ENCODE measurements at places on chromosomes 4 and X.

GRCh38 chrX:1667566-1667965 lies 52.7 kb downstream of the ASMT start:
- no peak for DNase-seq

DNA sequence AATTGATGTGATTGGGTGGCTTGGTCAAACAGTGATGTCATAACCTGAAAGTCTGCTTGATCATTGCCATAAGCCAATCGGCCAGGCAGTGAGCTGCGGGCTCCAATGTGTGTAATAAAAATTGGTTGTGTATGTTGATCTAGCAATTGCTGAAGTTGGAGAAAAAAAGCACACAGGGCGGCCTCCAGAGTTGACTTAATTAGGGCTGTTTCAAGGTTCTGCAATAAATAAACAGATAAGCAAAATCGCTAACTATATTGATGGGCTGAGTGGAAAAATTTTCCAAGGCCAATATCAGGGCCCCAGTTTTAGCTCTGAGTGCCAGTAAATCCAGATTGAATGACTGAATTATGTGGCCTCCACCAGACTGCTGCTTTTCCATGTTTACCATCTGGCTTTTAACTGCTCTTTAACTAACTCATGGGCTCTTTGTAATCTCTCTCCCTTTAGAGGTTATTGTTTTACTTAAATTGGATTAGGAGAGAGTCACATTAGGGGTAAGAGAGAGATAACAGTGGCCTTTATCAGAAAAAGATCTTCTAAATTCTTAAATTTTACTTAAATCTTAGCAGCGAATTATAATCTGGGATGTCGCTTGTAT lies 160.6 kb upstream of the WDFY3 start:
- no peak for DNase-seq

GRCh38 chr4:171588764-171589163 lies 224.4 kb upstream of the GALNTL6 start:
- no peak for DNase-seq

- DNase-seq = no peak
These were observed 37.6 kb downstream of the PGRMC2 start for GRCh38 chr4:128249787-128250668.

GRCh38 chr4:93780080-93780479 lies 48.5 kb upstream of the ATOH1 start:
- no peak for DNase-seq

DNA sequence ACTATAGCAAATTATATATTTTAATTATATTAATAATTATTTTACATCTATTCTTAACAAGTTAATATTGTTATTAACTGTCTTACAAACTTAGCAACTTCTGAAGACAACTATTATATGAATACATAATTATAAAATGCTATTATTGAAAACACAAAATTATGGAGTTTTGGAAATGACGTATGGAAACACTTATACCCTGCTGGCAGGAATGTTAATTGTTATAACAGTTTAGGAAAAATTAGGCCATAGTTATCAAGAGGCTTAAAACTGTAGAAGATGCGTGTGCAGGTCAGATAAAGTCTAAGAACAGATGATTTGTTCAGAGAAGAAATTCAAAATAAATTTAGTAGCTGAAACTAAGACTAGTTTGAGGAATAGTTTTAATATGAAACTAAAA lies 211.7 kb downstream of the FAT4 start:
- no peak for DNase-seq

- no peak for DNase-seq
These were observed 187.5 kb upstream of the ANKRD50 start for GRCh38 chr4:124899997-124900396.

DNA sequence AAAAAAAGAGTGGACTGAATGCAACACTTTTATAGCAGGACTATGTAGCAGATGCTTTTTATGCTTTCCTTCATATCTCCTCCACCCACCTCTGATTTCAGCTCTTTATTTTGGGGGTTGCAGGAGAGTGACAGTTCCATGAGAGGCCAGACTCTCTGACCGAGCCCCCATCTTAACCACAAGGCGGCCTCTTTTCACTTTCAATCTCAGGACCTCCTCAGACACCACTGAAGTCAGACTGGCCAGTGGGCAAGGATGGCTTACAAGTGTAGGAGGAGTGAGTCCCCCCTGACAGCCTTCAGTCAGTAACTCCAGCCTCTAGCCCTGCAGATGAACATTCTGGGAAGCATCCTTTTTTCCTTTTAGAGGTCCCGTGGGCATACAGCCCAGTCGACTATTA lies 140.8 kb downstream of the FRAS1 start:
- no peak for DNase-seq

DNA sequence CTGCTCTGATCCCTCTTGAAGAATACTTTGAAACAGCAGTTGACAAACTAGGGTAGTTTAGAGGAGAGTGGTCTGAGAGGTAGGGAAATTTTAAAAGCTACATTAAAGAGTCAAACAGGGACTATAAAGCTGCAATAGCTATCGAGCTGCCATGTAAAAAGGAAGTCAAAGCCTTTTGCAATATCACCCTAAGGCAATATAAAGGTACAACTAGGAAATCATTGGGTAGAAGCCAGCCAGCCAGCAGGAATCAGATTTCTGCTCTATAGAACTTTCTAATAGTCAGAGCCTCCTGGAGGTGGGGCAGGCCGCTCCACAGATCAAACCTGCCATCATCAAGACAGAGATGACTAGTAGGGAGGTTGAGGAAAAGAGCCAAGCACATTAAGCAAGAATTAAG lies 15.2 kb upstream of the PHOX2B start:
- DNase-seq = no peak

DNA sequence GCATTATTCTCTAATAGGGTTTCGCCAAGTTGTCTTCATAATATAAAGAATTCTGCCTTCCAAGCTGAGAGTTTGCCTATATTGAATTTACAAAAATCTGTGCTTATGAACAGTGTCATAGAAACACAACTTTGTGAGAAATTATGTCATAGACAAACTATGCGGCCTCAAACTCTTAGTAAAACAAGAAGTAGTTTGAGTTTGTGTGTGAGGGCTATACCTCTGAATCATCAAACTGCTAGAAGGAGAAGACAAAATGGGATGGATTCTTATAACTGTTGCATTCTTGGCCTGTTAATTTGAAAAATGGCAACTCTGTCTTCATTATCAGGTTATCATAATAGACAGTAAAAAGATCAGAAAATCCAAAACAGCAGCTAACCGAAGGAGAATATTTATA lies 46.1 kb upstream of the NAP1L5 start:
- no peak for DNase-seq

GRCh38 chr4:115119804-115120352 lies 6.5 kb upstream of the NDST4 start:
- no peak for DNase-seq

DNA sequence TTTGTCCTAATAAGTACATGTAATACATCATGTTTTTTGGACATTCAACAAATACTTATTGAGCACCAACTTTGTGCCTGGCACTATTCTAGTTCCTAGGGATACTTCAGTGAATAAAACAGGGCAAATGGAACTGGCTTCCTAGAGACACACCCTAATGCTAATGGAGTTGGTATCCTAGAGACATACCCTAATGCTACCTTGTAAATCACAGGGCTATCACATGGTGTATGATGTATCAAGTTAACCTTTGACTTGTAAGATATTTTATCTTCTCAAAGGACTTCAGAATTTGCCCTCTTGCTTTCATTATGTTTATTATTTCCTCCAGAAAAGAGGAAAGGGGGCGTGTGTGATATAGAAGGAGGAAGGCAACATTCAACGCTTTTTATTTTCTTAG lies 10.1 kb downstream of the GK start:
- DNase-seq = no peak

- DNase-seq = no peak
These were observed 40.7 kb upstream of the MBTPS2 start for GRCh38 chrX:21798677-21799219.

- no peak for DNase-seq
These were observed 25.5 kb downstream of the FAM120C start for GRCh38 chrX:54157561-54157960.

DNA sequence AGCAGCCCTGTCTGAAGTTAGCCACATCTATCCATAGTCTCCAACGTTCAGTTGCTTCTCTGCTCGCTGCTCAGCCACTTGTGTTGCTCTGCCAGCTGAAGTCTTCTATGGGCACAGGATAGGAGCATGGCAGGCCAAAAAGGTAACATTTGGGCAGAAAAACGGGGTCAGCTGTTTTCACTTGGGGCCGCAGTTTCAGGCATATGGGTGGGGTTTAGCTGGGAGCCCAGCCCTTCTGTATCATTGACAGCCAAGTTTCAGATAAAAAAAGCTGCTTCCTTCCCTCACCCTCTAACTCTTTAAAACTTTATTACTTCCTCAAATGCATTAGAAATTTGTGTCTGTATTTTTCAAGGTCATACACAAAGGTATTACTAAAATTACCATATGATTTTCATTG lies 18.4 kb upstream of the MANBA start:
- no peak for DNase-seq

GRCh38 chrX:45750639-45751038 lies 550.0 kb upstream of the DIPK2B start:
- no peak for DNase-seq

DNA sequence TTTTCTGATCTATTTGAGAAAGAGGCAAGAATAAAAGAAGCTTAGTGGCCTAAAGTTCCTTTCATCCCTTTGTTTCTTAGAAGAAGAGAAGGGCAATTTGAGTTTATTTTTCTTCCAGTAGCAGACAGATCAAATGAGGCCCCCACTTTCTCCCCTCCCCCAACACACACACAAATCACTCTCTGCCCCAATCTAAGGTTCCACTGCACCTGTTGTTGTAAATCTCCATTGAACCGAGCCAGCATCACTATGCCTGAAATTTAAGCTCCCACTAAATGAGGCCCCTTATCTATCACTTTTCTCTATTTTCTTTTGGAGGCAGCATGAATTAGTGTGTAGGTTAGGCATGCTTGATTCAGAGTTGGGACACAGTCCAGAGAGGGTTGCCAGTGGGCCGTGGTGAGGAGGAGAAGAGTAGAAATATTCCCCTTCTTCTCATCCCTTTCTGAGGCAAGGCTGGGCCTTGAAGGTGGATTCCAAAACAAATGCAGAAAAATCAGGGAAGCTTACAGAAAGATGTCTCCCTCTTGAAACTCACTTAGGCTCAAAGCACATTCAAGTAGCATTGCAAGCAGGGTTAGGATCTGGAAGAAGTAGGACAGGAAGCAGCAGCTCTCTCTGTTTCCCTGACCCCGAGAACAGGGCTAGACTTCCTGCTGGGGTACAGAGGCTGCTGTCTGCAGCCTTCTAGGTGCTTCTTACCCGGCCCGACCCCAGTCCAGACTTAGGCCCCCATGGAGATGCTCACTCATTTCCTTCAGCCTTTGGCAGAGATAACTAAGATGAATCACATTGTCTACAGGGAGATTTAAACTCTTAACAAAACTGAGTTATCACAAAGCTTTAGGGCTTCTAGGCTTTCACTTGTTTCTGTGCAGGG lies 70.7 kb downstream of the RASL11B start:
- DNase-seq = no peak

- no peak for DNase-seq
These were observed 12.7 kb downstream of the PGK1 start for GRCh38 chrX:78116766-78117165.

DNA sequence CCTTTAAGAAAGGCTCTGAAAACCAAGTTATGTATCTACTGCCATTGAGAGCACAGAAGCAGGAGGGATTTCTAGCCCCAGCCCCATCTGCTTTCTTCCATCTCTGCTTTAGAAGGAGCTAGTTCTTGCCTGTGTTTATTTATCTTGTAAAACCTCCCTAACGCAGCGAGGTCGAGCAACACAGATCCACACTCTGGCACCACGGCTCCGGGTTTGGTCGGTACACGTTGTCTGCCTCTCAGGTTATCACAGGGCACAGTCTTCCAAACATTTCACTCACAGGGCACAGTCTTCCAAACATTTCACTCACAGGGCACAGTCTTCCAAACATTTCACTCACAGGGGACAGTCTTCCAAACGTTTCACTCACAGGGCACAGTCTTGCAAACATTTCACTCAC lies 69.7 kb upstream of the TLR3 start:
- no peak for DNase-seq

Data from stimulated activated CD4-positive, alpha-beta T cell treated with anti-CD3 and anti-CD28 coated beads, Interleukin-1b, Interleukin-23, amount 100 ng/mL, for 1 hour (primary cell).